ENCODE measurements at places on chromosomes 7 and 10.

- no peak for DNase-seq
These were observed 67.1 kb downstream of the PIP4K2A start for GRCh38 chr10:22647244-22647643.

- DNase-seq, result no peak
These were observed 89.7 kb upstream of the STEAP4 start for GRCh38 chr7:88396295-88396947.

DNA sequence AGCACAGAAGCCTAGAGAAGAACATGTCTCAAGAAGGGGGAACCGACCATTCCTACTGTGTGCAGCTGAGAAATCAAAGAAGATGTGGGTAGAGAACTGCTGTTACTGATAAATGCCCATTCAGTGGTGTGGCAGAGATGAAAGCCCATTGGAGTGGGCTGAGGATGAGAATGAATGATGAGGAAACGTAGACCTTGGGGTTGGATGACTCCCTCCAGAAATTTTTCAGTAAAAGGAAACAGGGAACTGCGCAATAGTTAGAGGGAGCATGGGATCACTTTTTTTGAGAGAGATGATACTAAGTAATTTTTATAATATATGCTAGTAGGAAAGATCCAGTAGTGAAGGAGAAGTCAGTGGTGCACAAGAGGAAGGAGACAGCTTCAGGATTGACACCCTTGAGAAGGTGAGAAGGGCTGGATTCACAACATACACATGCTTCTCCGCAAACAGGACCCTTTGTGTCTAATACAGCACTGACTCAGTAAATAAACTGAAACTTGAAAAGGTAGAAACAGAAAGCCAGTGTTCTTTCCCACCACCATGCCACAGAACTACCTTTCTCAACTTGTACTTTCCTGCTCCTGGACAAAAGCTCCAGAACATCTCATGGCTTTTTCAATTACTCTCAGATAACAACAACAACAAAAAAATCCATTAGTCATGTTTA lies 104.7 kb upstream of the IL6 start:
- no peak for DNase-seq

- DNase-seq, result no peak
These were observed 7.2 kb downstream of the ZNF862 start for GRCh38 chr7:149845257-149845980.
